Globus pallidus (tissue), 1 donor: ENCODE measurements at places on chromosomes 7 and 10.

- DNase-seq, result no peak
Measured at GRCh38 chr7:21887779-21888178, 57.9 kb downstream of the CDCA7L start.

DNA sequence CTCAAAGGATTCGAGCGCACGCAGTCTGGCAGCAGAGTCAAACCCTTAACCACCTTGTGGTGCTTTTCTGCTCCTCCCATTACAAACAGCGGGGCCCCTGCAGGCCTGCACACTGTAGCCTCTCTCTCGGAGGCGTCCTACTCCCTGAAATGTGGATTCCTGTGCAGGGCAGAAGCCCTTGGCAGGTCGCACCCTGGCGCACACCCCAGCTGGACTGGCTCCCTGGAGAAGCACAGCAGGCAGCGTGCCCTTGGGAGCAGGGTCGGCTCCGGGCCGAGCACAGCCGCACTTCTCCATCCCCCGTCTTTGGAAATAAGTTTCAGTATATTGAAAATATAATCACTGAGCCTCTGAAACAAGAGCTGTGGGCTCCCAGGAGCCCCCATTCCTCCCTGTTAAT, 144.1 kb downstream of the C10orf105 start:
- DNase-seq, result peak; percentile 50

- no peak for DNase-seq
Measured at GRCh38 chr7:32153006-32153405, 82.8 kb upstream of the PDE1C start.

DNA sequence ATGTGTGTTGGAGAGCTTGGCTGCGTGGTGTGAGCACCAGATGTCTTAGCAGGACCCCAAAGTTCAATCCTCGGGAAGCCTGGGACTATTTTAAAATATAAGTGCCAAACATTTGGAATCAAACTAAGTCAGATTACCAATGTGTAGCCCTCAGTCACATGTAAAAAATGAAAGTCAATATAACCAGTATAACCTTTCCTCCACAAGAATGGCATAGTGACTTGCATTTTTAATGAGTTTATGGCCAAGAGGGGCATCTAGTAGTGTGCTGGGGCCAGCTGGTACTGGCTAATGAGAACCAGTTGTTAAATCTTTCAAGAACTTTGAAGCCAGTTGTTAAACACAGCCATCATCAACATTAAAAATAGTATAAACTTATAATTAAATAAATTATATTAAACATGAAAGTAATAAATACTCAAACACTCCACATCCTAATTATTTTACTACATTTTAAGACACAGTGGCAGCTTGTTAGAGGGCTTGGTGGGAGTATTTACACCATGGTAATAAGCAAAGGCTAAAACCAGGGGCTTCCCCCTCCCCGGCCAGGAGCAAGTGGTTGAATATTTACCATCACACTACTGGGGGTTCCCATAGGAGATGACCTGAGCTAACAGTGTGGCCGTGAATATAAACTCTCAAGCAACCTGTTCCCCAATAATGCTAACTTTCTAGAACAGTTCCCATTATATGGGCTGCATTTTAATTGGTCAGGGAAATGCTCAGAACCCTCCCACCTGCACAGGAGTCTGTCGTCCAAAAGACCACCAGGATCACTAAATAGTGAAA, 7.9 kb upstream of the FAM170B start:
- DNase-seq, result no peak

- no peak for DNase-seq
Measured at GRCh38 chr10:85611093-85611740, 755.4 kb downstream of the GRID1 start.

DNA sequence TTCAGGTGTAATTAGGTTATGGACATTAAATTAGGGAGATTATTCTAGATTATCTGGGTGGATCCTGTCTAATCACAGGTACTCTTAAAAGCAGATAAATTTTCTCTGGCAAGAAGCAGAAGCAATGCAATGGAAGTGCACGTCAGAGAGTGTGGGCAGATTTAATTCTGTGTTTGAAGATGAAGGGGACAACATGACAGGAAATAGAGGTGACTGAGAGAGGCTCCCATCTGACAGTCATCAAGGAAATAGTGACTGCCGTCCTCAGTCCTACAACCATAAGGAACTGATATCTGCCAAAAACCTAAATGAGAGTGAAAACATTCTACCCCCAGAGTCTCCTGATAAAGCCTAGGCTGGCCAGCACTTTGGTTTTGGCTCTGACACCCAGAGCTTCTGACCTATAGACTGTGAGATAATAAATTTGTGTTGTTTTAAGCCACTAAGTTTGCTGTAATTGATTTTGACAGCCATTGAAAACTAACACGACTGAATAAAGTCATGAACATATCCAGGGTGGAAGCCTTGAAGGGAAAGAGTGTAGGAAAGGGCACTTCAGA, 30.5 kb upstream of the DDX50 start:
- DNase-seq, result no peak

DNA sequence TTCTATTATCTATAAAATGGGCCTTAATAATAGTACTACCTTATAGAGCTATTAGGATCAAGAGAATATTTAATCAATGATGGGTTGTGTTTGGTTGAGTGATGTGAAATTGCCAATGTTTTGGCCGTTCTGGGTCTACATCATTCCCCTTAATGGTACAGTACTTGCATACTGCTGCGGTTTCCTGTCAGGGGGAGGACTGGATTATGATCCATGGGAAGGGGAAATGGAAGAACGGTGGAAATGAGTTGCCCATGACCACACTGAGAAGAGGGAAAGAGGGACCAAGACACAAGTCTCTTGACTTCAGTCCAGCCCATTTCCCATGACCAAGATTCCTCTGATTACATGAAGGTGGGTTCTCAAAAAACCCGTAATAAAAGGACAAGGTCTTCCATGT, 999 bp upstream of the MRPS24 start:
- DNase-seq, result no peak

- no peak for DNase-seq
Measured at GRCh38 chr7:131267631-131268030, 60.0 kb upstream of the MKLN1 start.

DNA sequence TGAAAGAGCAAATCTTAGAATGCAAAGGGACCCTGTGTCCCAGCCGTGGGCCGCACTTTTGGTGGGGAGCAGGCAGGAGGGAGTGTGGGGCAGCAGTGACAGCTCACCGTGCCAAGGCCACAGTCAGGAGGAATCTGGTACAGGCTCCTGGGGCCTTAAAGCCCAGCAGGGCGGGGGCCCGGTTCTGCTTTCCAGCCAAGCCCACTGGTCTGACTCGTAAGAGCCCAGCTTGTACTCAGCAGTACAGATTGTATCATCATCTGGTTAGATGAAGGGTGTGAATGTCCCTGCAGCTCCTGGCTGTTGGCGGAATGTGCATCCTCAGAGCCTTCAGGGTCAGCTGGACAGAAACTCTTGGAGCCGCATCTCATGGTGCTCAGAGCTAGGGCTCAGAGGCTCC, 30.5 kb upstream of the TRIM8 start:
- DNase-seq, result no peak

- DNase-seq, result no peak
Measured at GRCh38 chr7:29146888-29147609, 712 bp upstream of the CPVL start.

- no peak for DNase-seq
Measured at GRCh38 chr10:9898633-9899395, 1118.9 kb upstream of the CELF2 start.

- no peak for DNase-seq
Measured at GRCh38 chr10:127215866-127216265, 19.5 kb upstream of the INSYN2A start.

GRCh38 chr7:133530682-133531081, 277.8 kb downstream of the EXOC4 start:
- no peak for DNase-seq

DNA sequence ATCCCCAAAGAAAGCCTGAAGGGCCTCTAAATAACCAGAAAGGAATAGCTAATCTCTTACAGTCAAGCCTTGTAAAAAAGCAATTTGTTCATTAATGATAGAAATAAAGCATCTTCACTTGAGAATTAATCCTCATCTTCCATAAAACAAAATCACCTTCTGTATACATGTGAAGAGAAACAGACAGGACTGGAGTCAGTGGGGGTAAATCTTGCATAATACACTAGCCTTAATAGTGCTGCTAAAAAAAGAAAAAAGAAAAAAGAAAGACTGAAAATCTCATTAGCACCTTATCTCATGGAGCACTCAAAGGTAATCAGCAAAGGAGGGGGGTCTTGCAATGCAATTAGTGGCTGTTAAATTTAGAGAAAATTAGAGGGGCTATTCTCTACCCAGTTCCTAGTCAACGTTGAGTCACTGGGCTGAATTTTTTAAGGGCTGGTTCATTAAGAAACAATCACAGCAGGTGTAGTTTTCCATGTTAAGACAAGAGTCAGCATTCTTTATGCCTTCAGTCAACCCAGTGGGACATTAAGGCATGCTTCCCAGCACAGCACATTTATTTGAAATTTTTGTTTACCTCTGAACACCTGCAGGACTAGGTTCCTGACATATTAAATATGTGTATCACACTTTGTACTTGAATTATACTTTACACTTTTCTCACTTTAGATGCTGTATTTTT, 1455.7 kb upstream of the CELF2 start:
- no peak for DNase-seq

DNA sequence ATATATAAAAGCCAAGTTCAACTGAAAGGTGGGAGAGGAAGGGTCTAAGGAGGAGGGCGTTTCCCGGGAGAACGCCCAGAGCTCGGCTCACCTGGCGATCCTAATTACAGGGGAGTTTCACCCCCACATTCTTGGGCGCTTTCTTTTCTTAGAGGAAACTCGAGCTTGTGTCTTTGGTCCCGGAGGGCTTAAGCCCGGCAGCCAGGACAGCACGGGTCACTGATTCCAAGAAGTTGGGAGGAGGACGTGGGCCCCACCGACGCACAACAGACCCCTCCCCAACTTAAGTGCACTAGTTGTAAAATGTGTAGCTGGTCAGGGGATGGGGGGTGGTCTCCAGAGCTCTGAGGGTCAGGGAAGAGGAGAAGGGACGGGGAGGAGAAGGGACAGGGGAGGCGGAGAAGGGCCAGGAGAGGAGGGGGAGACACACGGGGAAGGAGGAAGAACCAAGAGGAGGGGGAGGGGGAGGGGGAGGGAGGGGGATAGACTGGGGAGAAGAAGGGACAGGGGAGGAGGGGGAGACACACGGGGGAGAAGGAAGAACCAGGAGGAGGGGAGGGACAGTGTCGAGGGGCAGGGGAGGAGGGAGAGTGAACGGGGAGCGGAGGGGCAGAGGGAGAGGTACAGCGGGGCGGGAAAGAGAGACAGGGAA, 874 bp downstream of the BAIAP2L1 start:
- no peak for DNase-seq

DNA sequence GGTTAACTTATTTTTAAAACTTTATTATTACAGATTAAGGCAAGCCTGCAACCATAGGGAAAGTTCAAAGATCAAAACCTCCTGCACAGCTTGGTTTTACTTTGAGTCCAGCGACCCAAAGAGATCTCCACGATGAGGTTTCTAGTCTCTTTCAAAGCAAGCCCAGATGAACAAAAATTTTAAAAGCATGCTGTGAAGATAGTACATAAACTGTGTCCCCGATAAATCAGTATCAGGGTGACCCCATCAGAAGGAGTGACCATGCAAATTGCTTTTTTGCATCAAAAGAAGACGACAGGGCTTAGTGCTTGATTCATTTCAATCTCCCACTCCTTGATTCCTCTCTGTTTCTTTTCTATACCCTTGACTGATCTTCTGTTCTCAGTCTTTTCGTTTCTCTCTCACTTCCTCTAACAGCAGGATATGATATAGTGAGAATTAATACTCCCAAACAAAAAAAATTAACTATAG, 16.0 kb upstream of the DNTT start:
- DNase-seq, result no peak

DNA sequence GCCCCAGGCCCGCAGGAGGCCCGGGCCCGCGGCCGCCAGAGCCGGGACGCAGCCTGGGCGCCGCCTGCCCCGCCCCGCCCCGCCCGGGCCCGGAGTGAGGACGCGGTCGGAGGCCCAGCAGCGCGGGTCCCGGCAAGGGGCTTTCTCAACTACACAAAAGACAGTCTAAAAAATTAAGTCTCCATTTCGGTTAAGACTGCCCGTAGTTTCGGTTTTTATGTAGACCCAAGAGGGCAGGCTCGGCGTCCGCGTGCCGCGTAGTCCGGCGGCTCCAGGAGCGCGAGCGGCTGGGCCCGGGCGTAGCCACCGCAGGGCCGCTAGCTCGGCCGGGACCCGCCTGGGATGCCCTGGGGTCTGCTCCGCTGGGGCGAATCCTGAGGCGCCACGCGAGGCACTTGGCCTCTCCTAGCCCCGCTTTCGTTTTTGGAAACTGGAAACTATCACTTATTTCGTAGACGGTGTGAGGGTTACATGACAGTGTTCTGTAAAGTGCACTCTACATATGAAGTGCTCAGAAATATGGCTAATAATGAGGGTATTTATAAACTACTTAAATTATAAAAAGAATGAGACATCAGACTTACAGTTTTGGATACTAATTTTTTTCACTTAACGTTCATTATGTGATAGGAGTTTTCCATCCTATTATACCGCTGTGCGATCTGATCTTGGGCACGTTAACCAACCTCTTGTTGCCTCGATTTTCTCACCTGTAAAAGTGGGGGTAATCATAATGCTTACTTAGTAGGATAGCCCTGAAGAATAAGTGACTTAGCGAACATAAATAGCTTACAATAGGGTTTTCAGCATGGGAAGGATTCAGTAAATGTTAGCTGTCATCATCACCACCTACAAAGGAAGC, 573 bp downstream of the BLVRA start:
- DNase-seq, result peak; percentile 19

DNA sequence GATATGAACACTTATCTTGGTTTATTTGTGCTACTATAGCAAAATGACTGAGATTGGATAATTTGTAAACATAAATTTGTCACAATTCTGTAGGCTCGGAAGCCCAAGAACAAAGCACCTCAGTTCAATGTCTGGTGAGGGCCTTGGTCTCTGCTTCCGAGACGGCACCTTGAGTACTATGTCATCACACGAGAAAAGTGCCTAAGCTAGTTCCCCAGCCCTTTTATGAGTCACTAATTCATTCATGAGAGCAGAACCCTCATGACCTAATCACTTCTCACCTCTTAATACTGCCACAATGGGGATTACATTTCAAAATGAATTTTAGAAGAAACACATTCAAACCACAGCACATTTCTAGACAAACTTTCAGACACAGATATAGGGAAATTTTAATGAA, 52.0 kb upstream of the PRSS1 start:
- no peak for DNase-seq

GRCh38 chr10:117370205-117370604, 5.0 kb downstream of the PDZD8 start:
- DNase-seq, result no peak

- no peak for DNase-seq
Measured at GRCh38 chr10:113557903-113558321, 5.1 kb downstream of the HABP2 start.

DNA sequence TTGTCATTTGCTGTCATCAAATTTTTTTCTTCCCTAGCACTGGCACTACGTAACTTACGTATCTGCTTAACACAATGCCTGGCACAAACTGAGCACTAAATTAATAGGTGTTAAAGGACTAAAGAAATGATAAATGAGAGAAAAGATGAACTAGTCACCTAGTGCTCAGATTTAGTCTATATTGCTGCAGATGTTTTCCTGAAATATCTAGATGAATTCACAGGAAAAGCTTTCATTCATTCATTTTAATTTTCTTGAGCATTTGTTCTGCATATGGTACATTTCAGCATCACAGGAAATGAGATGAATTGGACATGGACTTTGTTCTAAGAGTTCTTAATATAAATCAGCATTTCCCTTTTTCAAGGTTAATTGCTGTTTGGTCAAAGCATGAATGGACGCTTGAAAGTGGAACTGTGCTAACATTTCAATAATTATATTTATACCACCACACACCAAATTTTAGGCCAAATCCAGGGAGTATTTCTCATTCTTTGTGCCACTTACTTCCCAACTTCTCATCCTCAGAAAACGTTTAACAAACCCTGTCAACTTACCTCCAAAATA, 163.2 kb upstream of the MDFIC start:
- no peak for DNase-seq

- no peak for DNase-seq
Measured at GRCh38 chr7:8155836-8156235, 106.1 kb downstream of the ICA1 start.
